ENCODE measurements at places on chromosomes 11 and 22. TPM values are rescaled to one million over a fixed set of nuclear protein-coding genes. Genes with fewer than 3 reads are reported as not detected.

Gene ART1
- total RNA-seq = 2.1 TPM

Gene PRR5L
- 15.7 TPM for total RNA-seq

Gene CCDC188
- not detected for total RNA-seq

Gene CNGA4
- not detected for total RNA-seq

Gene OOSP3
- total RNA-seq = not detected

Gene ZBTB16
- total RNA-seq = 6.8 TPM

Gene RBMXL2
- not detected for total RNA-seq

Gene GDPD5
- total RNA-seq = 7.8 TPM

Gene KCNE3
- total RNA-seq = 4.7 TPM

Gene OR5B21
- total RNA-seq = not detected

Gene ARVCF
- total RNA-seq = 49.6 TPM

Gene NELL1
- 3.7 TPM for total RNA-seq

Gene PSMD13
- total RNA-seq = 104 TPM

Gene PRG3
- 2.6 TPM for total RNA-seq

Gene APOL1
- 4.7 TPM for total RNA-seq

Gene TBX10
- total RNA-seq = not detected

Gene LINC01488
- total RNA-seq = not detected

Gene RCOR2
- 4.2 TPM for total RNA-seq

Gene PHRF1
- 21.9 TPM for total RNA-seq

Gene SULT4A1
- total RNA-seq = under 0.01 TPM

Gene CARD10
- 5.7 TPM for total RNA-seq

Gene MMP7
- total RNA-seq = not detected

Gene AQP11
- 0.52 TPM for total RNA-seq

Gene FAM180B
- total RNA-seq = 2.1 TPM

Gene FOLR1
- 1.0 TPM for total RNA-seq

Gene OR5D16
- total RNA-seq = not detected

Gene TRIM34
- total RNA-seq = 6.8 TPM

Gene GTSE1
- 3.1 TPM for total RNA-seq
